ENCODE measurements at places on chromosomes 1 and 21.

- DNase-seq = no peak
Measured at GRCh38 chr1:204292740-204293139, 67.0 kb downstream of the PLEKHA6 start.

DNA sequence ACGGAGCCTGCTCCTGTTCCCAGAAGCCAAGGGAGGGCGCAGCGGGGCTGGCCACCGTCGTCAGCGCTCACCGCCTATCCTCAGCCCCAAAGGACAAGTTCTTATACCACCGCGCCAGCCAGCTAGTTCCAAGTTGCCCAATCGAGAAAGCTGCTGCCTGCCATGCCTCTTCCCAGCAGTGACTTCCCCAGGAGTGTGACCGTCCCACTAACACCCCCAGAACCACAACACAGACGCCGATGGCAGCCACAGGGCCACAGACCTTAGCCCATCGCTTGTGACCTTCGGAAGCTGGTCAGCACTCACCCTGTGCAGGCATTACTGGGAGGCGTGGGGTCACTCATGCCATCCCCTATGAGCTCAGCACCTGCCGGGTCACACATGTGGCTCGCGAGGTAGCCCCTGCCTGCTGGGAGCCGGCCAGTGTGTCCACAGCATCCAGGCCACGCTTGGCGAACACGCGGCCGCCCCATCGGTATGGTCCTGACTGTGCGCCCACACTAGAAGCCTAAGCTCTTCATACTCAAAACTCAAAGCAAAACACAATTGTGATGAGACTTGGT, 20.1 kb downstream of the NADK start:
- no peak for DNase-seq

DNA sequence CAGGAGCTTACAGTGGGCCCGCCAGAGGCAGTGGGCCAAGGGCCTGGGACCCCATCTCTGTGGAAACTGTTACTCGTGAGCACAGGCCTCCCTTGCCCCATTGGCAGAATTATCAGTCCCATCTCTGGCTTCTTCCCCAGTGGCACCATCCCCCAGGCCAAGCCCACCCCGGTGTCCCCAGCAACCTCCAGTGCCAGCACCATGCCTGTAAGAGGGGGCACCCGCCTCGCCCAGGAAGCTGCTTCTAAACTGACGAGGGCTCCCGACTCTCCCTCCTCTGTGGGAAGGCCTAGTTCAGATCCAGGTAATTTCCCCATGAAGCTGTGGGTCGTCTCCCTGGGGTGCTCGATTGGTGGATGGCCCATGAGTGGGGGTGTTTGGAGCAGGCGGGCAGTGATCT, 46.8 kb downstream of the TNFRSF8 start:
- no peak for DNase-seq

DNA sequence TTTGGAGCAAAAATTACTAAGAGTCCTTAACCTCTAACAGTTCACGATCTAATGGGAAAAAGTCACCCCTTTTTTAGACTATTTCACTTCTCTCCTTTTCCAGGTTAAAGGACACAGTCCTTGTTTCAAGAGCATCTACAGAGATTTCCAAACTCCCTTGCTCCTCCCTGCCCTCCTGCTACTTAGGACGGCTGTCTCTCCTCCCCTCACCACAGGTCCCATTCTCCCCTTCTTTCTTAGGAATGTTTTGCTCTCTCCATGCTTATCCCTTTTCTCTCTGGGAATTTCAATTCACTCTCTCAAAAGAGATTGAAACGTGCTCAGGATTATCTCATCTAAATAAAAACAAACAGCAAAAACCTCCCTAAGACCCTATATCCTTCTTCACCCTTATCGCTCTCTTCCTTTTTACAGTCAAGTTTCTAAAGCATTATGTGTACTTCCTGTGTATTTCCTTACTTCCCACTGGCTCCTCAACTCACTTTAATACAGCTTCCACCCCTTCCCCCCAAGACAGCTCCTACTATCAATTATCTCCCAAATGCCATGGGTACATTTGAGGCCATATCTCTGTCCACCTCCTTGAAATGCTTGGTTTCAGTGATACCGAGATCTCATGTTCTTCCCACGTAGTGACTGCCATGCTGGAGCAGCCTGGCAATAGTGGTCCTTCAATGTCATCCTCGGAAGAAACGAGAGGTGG, 43.2 kb upstream of the ZNF281 start:
- no peak for DNase-seq

DNA sequence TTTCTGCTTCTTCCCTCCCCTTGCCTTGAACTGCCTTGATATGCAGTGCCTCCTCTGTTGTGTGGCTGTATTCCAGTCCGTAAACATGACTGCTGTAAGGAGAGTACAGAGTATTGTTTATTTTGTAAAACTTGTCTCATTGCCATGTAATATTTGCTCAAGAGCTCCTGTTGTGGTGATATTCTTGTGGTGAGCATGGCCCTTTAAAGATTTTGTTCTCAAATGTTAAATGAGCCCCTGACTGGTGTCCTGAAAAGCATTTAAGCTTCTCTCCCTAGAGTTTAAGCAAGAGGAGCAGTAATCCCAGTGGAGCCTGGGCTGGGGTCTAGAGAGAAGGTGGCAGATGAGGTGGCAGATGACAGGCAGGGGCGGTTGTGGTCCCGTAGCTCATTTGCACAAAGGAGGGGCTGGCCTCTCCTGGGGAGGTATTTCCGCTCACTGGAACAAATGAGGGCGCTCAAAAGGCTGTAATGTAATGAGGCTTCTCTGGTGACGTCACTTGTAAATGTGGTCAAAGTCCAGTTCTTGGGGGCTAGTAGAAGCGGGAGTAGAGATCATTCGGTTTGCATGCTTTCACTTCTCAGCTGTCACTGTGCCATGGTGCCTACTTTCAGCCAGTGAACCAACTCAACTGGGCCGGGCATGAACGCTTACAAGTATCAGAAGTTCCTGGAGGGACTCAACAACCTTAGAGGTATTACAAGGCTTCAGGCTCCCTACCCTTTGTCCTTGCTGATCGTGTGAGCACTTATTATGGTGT, 46.0 kb upstream of the MACF1 start:
- no peak for DNase-seq

DNA sequence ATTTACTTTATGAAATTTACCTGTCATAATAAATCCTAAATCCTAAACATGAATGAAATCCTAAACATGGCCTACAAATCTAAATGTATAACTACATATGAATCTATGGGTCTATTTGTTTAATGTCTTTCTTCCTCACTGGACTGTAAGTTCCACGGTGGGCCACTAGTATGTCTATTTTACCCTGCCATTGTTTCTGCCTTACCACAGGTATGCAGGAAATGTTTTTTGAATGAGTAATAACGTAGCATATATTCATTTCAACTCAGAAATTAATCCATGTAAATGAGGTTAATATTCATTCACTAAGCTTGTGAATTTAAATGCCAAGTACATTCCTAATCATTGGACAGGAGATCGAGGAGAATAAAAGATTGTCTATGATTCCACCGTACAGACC, 35.3 kb downstream of the B3GALNT2 start:
- DNase-seq = no peak

- no peak for DNase-seq
Measured at GRCh38 chr1:53431805-53432565, 27.2 kb upstream of the DMRTB1 start.

- no peak for DNase-seq
Measured at GRCh38 chr1:40872276-40872675, 10.1 kb upstream of the CITED4 start.

DNA sequence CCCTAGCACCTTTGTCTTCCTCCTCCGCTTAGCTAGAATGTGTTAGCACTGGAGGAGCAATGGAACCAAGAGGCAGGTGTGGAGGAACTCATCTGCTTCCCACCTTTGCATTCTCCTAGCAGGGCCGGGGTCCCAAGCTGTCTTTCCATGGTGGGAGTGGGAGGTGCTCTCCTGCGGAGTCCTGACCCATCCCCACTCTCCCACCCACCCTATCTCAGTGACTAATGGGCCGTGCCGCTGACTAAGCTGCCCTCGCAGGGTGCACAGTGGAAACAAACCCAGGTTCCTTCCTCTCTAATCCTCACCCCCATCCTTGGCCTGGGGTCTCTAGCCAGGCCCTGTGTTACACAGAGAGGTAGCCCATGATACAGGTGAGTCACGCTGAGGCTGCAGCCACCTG, 177.5 kb downstream of the HIVEP3 start:
- DNase-seq = peak; percentile 63

DNA sequence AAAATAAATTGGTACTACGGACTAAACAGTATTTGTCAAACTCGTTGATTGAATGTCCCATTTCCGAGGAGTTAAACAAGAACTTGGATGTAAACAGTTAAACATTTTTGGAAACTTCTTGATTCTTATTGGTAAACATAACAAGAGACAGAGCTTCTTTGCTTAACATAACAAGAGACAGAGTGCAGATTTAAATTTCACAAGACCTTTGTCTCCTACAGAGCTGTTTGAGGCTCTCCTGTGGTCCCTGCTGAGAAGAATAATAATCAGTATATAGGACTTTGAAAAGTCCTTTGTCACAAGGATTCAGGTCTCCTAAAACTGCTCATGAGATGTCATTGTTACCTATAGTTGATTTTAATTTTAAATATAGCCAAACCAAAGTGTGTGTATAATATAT, 170.6 kb upstream of the C21orf91 start:
- DNase-seq = no peak

GRCh38 chr1:58258082-58258481, 288.4 kb downstream of the OMA1 start:
- DNase-seq = no peak

- no peak for DNase-seq
Measured at GRCh38 chr1:24111262-24111995, 506 bp downstream of the MYOM3 start.

DNA sequence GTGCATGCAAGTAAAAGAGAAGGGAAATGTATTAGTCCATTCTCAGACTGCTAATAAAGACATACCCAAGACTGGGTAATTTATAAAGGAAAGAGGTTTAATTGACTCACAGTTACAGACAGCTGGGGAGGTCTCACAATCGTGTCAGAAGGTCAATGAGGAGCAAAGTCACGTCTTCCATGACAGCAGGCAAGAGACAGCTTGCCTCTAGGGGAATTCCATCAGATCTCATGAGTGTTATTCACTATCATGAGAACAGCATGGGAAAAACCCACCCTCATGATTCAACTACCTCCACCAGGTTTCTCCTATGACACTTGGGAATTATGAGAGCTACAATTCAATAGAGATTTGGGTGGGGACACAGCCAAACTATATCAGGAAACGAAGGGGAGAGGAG, 8.1 kb downstream of the KRTAP21-3 start:
- DNase-seq = peak; percentile 11

- no peak for DNase-seq
Measured at GRCh38 chr1:44013949-44014348, 17.3 kb downstream of the SLC6A9 start.

DNA sequence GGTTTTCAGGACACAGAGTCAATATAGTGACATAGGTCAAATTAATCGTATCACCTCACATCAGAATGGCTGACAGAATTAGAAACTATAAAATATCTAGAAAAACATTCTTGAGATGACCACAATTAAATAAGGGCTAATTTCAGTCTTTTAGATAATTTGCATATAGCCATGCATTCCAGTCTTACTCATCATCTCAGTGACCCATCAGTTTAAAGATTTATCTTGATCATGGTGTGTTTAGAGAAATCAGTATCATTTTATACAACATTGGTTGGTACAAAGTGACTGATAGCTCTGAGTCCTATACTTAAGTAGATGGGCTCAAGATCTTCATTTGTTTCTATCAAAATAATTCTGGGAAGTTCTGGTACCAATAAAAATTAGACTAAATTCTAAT, 262.3 kb upstream of the SNX7 start:
- no peak for DNase-seq

DNA sequence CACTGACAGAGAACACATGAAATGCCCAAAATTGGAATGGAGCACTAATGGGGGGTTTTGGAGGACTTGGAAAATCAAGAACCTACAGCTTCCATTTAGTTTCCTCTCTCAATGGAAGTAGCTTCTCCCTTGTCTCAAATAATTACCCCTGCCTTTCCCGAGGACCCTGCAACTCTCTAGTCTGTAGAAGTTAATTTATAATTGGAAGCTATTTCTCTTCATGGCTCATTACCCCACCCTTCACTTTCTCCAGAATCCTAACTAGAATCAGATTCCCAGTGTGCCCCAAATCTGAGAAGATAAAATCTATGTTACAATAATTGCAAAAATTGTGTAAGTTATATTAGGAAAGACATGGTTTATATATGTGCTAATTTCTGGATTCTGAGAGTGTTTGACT, 181.5 kb upstream of the ATP1B1 start:
- DNase-seq = no peak

- no peak for DNase-seq
Measured at GRCh38 chr1:17588048-17588871, 48.8 kb downstream of the ARHGEF10L start.

DNA sequence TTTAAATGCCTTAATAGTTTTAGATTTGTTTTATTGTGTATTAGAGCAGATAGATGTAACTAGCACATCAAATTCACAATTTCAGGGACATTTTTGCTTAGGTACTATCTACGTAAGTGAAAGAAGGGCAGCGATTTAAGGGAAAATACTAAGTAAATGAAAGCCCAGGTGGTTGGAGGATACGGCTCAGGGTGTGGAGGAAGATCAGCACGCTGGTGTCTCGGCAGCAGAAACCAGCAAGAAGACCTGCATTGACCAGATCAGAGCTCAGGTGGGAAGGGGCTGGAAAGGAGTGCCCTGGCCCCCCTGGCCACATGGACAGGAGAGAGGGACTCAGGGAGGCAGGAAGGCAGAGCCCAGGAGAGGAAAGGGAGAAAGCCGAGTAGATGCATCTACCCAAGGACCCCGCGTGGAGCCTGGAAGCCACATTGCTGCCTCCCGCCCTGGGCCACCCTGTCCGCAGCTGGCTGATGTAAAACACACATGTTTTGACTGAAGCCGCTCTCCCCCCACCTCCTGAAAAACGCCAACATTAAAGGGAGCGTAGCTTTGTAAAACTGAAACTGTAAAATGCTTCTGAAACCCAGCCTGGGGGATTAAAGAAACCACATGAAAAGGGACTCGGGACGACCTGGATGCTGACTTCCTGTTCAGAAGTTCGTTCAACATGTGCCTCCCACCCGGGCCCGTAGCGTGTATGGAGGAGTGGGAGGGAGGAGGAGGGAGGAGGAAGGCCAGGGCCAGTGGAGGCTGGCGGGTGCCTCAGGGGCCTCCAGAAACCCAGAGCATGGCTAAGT, 72.6 kb upstream of the TARDBP start:
- DNase-seq = peak; percentile 29

DNA sequence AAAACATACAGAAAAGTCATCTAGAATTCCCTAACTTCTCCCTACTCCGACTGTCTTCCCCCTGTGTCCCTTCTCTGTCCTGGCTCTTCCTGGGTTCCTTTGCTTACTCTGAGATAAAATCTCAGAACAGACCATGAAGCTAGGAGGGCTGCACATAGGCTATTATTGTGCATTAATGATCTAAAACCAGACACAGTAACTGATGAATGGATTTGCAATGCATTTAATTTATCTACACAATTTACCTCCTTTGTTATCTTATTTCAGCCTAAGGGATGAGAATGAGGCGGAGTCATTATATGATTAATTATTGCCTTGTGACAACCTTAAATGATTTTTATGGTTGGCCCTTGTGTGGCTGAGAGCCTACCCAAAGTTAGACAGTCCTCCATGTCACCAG, 14.5 kb downstream of the RHOU start:
- DNase-seq = no peak

GRCh38 chr1:116312681-116313069, 60.4 kb upstream of the ATP1A1 start:
- no peak for DNase-seq
